NCI-H146 (cell line): ENCODE measurements at places on chromosomes 7 and 10.

GRCh38 chr10:131804551-131805295, 96.1 kb upstream of the PPP2R2D start:
- DNase-seq = no peak

- peak; percentile 52 for DNase-seq
These were observed 2.1 kb downstream of the GIGYF1 start for GRCh38 chr7:100691676-100692577.

- peak; percentile 67 for DNase-seq
These were observed 139.2 kb downstream of the ETV1 start for GRCh38 chr7:13850185-13850752.

- DNase-seq = no peak
These were observed 81.8 kb downstream of the PTPN20 start for GRCh38 chr10:46992803-46993561.

- DNase-seq = peak; percentile 44
These were observed 164.6 kb downstream of the ADARB2 start for GRCh38 chr10:1572519-1573333.

DNA sequence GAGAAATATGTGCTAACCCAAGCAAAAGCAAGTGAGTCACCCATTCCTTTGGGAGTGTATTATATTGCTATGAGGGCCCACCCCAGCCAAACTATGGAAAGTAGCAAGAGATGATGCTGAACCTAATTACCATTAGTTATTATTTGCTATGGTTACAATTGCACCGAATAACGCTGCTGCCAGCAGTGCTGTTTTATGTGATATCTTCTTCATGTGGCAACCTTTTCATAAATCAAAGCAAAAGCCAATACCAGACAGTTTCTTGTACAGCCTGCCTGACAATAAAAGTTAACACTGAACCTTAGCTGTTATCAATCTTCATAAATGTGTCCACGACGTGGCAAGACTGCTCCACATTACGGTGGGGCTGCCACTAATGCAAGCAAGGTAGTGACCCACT, 241.7 kb upstream of the PLXNA4 start:
- DNase-seq = no peak

DNA sequence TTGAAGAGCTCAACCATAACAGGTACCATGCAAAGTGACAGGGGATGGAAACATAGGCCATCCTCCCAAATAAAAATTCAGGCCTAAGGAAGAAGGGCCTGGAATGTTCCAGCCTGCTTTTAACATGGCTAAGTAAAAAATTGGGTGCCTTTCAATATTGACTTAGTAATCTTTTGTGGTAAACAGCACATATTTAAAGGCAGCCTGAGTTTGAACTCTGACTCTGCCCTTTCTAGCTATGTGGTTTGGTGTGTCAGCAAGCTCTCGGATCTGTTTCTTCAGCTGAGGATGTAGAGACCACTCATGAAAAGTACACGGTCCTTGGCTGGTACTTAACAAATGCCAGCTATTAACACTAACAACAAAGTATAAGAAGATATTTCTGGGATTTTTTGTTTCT, 191.8 kb upstream of the CDCA7L start:
- DNase-seq = no peak

DNA sequence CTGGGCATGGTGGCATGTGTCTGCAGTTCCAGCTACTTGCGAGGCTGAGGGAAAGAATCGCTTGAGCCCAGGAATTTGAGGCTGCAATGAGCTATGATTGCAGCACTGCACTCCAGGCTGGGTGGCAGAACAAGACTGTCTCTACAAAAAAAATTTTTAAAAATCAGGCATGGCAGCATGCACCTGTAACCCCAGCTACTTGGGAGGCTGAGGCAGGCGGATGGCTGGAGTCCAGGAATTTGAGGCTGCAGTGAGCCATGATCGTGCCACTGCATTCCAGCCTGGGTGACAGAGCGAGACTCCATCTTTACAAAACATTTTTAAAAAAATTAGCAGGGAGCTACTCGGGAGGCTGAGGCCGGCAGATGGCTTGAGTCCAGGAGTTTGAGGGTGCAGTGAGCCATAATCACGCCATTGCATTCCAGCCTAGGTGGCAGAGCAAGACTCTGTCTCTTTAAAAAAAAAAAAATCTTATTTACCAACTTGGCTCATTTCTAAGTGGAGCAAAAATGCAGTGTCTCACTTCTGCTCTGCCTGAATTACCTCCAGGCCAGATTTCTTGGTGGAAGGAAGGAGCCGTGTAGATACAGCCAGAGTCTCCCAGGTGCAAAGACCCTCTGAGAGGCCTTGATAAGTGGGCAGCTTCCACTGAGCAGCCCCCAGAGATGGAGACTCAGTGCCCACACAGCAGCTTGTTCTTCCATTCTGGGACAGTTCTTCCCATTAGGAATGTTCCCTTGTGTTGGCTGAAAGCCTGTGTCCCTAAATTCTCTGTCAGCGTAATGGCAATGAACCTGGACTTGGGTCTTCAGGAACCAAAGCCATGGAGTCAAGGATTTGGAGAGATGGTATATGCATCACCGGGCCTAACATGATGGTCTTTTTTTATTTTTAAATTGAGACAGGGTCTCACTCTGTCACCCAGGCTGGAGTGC, 30.0 kb downstream of the GTF2IRD1 start:
- no peak for DNase-seq

DNA sequence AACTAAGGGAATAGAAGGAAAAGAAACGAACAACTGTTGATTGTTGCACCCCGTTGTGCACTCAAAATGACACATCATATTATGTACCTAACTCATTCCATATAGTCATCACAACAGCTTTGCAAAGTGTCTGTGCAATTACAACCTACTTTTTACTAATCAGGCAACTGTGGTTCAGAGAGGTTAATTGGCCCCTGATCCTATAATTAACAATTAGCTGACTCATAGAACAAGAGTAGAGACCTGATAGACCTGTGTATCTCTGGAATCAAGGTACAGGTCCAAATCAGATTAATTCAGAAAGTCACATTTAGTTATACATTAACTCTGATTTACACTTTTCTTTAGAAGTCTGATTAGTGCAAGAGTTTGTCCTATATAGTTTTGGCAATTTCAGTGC, 122.5 kb upstream of the CDK13 start:
- DNase-seq = no peak

DNA sequence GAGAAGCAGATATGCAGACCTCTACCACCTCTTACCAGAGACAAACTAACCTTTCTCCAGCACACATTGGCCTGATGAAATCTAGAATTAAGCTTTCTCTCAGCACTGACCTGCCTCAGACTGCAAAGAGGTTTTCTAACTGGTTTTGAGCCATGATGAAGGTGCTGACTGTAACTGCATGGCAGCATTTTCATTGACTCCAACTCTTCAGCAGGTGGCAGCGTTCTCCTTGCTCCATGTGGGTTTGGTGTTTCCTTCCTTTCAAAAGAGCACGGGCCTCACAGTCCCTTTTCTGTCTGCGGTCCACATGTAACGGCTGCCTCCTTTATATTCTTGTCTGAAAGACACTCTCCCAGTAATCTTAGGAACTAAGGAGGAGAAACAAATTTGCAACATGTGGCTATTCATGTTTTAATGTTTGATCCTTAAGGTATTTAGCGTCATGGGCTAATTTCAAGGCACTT, 12.6 kb downstream of the KLLN start:
- DNase-seq = peak; percentile 73

GRCh38 chr10:77867124-77867719, 59.3 kb downstream of the DLG5 start:
- DNase-seq = no peak

DNA sequence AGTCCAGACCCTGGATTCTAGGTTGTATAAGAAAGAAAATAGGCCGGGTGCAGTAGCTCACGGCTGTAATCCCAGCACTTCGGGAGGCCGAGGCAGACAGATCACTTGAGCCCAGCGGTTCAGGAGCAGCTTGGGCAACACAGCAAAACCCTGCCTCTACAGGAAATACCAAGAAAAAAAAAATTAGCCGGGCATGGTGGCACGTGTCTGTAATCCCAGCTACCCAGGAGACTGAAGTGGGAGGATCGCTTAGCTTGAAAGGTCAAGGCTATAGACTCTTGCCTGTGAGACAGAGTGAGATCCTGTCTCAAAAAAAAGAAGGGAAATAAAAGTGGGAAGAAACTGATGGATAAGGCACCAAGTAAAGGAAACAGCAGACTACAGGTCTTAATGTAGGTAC, 287.9 kb upstream of the KLF14 start:
- DNase-seq = no peak

DNA sequence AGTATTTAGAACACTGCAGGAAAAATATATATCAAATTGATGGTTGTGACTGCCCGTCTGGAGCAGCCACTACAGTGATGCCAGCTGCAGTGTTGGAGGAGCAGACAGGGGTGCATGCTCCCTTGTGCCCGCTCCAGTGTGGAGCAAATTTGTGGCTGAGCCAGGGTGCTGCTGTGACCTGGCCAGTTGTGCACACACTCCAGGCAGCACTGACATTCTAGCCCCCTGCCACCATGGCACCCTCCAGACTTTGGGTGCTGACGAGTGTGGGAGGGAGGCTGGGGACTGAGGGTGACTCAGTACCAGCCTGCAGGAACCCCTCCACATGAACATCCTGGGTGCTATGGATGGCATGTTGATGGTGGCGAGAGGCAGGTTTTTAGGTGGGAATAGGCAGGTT, 160.0 kb upstream of the PCDH15 start:
- no peak for DNase-seq

GRCh38 chr7:113076703-113077102, 9.9 kb downstream of the GPR85 start:
- DNase-seq = no peak

DNA sequence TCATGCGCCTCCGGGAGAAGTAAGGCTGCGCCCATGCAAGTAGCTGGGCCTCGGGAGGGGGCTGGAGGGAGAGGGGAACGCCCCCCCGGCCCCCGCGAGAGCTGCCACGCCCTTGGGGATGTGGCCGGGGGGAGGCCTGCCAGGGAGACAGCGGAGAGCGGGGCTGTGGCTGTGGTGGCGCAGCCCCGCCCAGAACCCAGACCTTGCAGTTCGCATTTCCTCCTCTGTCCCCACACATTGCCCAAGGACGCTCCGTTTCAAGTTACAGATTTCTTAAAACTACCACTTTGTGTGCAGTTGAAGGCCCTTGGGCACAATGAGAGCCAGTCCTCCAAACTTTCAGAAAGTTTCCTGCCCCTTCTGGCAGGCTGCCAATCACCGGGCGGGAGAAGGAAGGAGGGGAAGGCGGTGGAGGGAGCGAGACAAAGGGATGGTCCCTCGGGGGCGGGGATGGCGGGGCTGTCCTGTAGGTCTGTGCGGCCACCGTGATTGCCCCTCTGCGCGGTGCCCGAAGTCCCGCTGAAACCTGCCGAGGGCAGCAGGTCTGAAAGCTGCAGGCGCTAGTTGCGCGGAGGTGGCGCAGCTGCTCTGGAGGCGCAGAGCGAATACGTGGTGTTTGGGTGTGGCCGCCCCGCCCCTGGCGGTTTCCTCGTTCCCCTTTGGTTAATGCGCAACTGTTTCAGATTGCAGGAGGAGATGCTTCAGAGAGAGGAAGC, 2.1 kb downstream of the VIM start:
- peak; percentile 75 for DNase-seq

DNA sequence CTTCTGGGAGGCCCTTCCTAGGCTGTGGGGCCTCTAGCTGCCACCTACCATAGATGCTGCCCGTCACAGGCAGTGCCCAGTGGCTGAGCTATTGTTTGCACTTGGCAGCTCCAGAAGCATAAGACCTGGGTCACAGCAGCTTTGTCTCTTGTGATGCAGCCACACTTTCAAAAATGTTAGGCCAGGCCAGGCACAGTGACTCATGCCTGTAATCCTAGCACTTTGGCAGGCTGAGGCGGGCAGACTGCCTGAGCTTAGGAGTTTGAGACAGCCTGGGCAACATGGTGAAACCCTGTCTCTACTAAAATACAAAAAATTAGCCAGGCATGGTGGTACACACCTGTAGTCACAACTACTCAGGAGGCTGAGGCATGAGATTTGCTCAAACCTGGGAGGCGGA, 9.5 kb upstream of the KAZALD1 start:
- no peak for DNase-seq

GRCh38 chr7:31761646-31762045, 74.6 kb downstream of the PPP1R17 start:
- no peak for DNase-seq

DNA sequence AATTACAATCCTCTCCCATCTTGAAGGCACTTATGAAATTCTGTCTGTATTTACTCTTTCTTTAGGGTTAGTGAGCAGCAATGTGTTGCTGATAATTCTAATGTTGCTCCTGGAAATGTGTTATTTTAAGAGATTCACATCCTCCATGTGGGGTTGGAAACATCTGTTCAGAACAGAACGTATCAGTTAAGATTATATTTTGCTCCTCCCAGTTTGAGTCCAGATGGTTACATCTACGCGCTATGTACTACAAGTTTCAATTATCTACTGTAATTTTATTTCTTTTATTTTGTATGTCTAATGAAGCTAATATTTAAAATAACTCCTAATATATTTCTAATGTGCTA, 250.6 kb upstream of the KLF6 start:
- DNase-seq = no peak
